Sigmoid colon (tissue), 7 donors: ENCODE measurements at places on chromosomes 3 and 15. TPM values are rescaled to one million over a fixed set of nuclear protein-coding genes. Genes with fewer than 3 reads are reported as not detected.

- peaks cover 8% of the 10 kb centered on the region for H3K36me3 ChIP-seq
- no peaks in the 10 kb centered on the region for H3K4me1 ChIP-seq
- no peak overlapping the region for H3K4me3 ChIP-seq
These were observed 17.5 kb downstream of the TIPARP start for GRCh38 chr3:156691920-156692319.

DNA sequence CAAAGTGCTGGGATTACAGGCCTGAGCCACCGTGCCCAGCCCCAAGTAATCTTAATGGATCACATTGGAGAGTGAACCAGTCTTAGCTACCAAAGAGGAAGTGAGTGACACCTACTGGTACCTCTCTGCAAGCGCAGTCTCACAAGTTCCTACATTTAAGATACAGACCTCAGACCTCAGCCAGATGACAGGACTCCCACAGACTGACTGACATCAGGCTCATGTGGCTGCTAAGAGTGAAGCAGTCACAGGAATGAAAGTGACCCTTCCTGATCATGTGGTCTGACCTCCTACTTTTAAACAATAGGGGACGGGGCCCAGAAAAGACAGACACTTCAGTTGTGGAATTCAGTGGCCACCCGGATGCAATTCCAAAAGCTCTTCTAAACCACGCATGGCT, 36.3 kb upstream of the GNB5 start:
- no peaks in the 10 kb centered on the region for H3K36me3 ChIP-seq
- no peak overlapping the region for H3K27ac ChIP-seq
- peak; percentile 76 for DNase-seq
- H3K27me3 ChIP-seq: no peaks in the 10 kb centered on the region
- no peaks in the 10 kb centered on the region for H3K4me1 ChIP-seq

DNA sequence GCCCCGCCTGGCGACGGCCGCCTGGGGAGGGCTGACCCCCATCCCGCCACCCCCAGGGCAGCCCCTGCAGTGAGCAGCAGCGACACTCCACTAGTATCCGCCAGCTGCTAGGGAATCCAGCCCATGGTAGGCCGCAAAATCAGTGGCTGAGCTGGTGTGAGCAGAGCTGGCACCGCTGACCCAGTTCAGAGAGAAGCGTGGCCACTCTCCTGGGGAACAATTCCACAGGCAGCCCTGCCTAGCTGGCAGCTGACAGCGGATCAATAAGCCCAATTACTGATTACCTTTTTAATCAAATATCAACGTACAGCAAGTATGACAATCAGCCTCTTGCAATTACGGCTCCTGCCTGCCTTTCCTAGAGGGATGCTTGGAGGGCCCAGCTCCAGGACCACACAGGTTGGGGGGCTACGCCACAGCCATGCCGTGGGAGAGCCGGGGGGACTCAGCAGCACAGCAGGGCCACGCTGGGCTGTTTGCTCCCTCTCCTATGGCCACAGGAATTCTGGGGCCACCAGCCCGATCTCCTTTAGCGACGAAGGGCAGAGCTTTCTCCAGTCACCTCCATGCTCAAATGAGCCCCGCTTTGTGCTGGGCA, 13.9 kb downstream of the DNAJB8 start:
- no peak overlapping the region for H3K27ac ChIP-seq
- no peaks in the 10 kb centered on the region for H3K36me3 ChIP-seq
- no peak for DNase-seq

DNA sequence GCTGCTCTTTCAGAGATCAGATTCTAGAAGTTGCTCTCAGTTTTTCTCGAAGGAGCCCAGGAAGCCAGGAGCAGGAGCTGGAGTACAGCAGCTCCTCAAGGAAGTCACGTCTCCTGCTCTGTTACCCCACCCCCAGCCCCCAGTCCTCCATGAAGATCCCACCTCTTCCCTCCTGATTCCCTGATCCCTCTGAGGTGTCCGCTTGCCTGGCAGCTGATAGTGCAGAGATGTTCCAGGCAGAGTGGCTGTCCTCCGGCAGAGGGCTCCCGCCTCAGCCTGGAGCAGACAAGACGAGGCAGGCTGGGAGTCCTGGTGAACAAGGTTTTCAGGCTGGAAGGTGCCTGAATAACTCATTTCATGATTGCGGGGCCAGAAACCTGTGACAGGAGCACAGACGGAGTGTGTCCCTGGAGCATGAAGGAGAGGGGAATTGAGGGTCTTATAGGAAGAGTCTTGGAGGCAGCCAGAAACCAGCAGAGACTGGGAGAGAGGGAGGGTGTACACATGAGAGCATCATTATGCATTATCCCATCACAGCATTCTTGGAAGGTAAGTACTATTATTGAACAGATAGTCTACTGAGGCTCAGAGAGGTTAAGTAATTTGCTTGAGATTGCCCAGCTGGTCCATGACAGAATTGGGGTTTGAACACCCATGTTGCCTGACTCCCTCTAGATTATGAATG, 1.2 kb downstream of the HRH1 start:
- no peaks in the 10 kb centered on the region for H3K4me1 ChIP-seq
- H3K27ac ChIP-seq: peak overlapping the region; percentile 79
- no peaks in the 10 kb centered on the region for H3K27me3 ChIP-seq

GRCh38 chr3:142889212-142890014, 530 bp upstream of the PCOLCE2 start:
- H3K27me3 ChIP-seq: no peaks in the 10 kb centered on the region
- no peaks in the 10 kb centered on the region for H3K36me3 ChIP-seq
- H3K4me3 ChIP-seq: peak overlapping the region; percentile 27
- peak overlapping the region; percentile 61 for H3K27ac ChIP-seq
- H3K4me1 ChIP-seq: peaks cover 12% of the 10 kb centered on the region

- no peaks in the 10 kb centered on the region for H3K27me3 ChIP-seq
- H3K36me3 ChIP-seq: peaks cover 11% of the 10 kb centered on the region
- H3K27ac ChIP-seq: no peak overlapping the region
- DNase-seq: no peak
These were observed 21.2 kb downstream of the TFG start for GRCh38 chr3:100730524-100730923.

GRCh38 chr3:130661140-130661891, 85.3 kb downstream of the PIK3R4 start:
- peaks cover 29% of the 10 kb centered on the region for H3K4me1 ChIP-seq
- H3K36me3 ChIP-seq: no peaks in the 10 kb centered on the region
- H3K27me3 ChIP-seq: no peaks in the 10 kb centered on the region
- H3K4me3 ChIP-seq: no peak overlapping the region

- H3K27me3 ChIP-seq: no peaks in the 10 kb centered on the region
- no peaks in the 10 kb centered on the region for H3K4me1 ChIP-seq
- DNase-seq: no peak
- no peak overlapping the region for H3K27ac ChIP-seq
- H3K36me3 ChIP-seq: no peaks in the 10 kb centered on the region
These were observed 23.8 kb upstream of the SIAH2 start for GRCh38 chr3:150786791-150787190.

GRCh38 chr15:52100807-52101442, 11.7 kb downstream of the BCL2L10 start:
- peak; percentile 93 for DNase-seq
- no peaks in the 10 kb centered on the region for H3K27me3 ChIP-seq
- no peaks in the 10 kb centered on the region for H3K36me3 ChIP-seq
- H3K27ac ChIP-seq: no peak overlapping the region
- no peak overlapping the region for H3K4me3 ChIP-seq

GRCh38 chr3:128480717-128481437, 12.1 kb downstream of the GATA2 start:
- peaks cover 12% of the 10 kb centered on the region for H3K4me1 ChIP-seq
- peaks cover 88% of the 10 kb centered on the region for H3K27me3 ChIP-seq
- H3K27ac ChIP-seq: peak overlapping the region; percentile 3
- H3K36me3 ChIP-seq: no peaks in the 10 kb centered on the region

GRCh38 chr3:45640091-45640507, 45.5 kb downstream of the LIMD1 start:
- DNase-seq: no peak
- H3K4me3 ChIP-seq: no peak overlapping the region
- H3K27ac ChIP-seq: no peak overlapping the region
- H3K27me3 ChIP-seq: no peaks in the 10 kb centered on the region
- H3K4me1 ChIP-seq: no peaks in the 10 kb centered on the region
- H3K36me3 ChIP-seq: no peaks in the 10 kb centered on the region

GRCh38 chr3:47612178-47612577, 33.5 kb upstream of the CSPG5 start:
- H3K4me3 ChIP-seq: no peak overlapping the region
- no peaks in the 10 kb centered on the region for H3K27me3 ChIP-seq
- peaks cover 9% of the 10 kb centered on the region for H3K36me3 ChIP-seq
- peaks cover 32% of the 10 kb centered on the region for H3K4me1 ChIP-seq

DNA sequence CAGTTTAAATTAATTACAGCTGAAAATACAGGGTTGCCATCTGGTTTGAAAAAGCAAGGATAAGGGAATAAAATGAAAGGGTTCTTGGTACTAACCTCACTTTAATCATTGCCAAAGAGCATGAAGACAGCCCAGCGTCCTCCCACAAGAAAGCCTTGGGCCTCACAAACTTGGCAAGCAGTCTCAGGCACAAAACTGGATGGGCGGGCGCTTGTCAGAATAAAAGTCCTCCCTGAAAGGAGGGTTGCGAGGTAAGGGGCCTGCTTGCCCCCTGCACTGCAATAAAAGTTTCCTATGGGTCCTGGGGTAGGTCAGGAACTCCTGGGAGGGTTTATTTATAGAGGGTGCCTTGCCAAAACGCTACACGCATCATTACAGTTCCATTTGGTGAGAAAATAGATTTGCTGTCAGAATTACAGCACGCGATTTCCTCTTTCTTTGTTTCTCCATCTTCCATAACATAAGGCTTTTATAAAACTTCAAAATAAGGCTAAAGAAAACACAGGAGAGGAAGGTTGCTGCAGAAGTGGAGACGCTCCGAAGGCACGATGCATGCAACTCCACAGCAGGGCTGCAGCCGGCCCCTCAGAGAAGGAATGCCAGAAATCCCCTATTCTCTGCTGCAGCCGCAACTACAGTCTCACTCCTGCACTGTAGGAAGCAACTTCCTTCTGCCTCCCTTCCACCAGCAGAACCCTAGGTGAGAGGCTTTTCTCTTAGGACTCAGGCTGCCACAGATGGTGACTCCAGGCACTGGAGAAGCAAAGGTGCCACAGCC, 61.3 kb downstream of the VGLL4 start:
- H3K4me1 ChIP-seq: peaks cover 60% of the 10 kb centered on the region

- H3K4me3 ChIP-seq: no peak overlapping the region
- H3K36me3 ChIP-seq: no peaks in the 10 kb centered on the region
- DNase-seq: no peak
- H3K27ac ChIP-seq: no peak overlapping the region
These were observed 189.2 kb downstream of the USP13 start for GRCh38 chr3:179842061-179842460.

- no peaks in the 10 kb centered on the region for H3K27me3 ChIP-seq
- no peak overlapping the region for H3K4me3 ChIP-seq
- no peak overlapping the region for H3K27ac ChIP-seq
- DNase-seq: no peak
- H3K4me1 ChIP-seq: peaks cover 11% of the 10 kb centered on the region
These were observed 9.4 kb downstream of the GPR156 start for GRCh38 chr3:120275618-120276017.

The CACNA1D gene
- 5.4 TPM for total RNA-seq

The HRH1 gene
- 3.9 TPM for total RNA-seq

The NEK10 gene
- total RNA-seq: 11.4 TPM

The HRG gene
- not detected for total RNA-seq

The VPS39 gene
- total RNA-seq: 85.3 TPM
